ENCODE measurements at places on chromosomes 13 and 19. TPM values are rescaled to one million over a fixed set of nuclear protein-coding genes. Genes with fewer than 3 reads are reported as not detected.

IFNL1 gene
- not detected for total RNA-seq

MZF1 gene
- total RNA-seq, result 32.4 TPM

NDUFA3 gene
- total RNA-seq, result 80.5 TPM

TNFRSF19 gene
- total RNA-seq, result 25.9 TPM

KIR2DL4 gene
- not detected for total RNA-seq

PRSS57 gene
- total RNA-seq, result not detected

OR7D2 gene
- not detected for total RNA-seq

NLRP4 gene
- total RNA-seq, result not detected

MIA gene
- 173 TPM for total RNA-seq

DNA sequence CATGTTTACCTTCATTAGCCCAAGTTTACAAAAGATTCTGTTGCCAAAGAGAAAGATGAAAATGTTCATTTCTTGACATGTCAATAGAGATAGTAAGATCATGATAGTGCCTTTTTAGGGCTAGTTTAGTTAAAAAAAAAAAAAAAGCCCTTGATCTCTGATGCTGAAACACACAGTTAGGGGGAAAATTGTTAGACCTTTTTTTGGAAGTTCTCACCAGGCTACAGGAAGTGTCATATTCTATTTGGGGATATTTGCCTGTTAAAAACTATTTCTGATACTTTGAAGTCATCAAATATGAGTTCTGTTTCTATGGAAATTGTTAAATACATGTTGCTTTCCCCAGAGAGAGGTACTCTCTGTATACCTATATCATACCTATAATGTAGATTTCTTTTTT, 21.6 kb downstream of the SLAIN1 start:
- DNase-seq, result no peak

DNA sequence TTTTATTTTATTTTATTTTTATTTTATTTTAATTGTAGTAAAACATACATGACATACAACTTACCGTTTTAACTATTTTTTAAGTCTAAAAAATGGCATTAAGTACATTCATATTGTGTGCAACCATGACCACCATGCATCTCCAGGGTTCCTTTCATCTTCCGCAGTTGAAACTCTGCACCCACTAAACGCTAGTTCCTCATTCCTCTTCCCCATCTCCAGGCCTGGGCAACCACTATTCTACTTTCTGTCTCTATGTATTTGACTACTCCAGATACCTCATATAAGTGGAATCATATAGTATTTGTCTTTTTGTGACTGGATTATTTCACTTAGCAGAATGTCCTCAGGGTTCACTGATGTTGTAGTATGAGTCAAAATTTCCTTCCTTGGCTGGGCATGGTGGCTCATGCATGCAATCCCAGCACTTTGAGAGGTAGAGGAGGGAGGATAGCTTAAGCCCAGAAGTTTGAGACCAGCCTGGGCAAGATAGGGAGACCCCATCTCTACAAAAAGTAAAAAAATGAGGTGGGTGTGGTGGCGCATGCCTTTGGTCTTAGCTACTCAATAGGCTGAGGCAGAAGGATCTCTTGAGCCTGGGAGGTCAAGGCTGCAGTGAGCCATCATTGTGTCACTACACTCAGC, 55.7 kb upstream of the ZNF507 start:
- no peak for DNase-seq

DNA sequence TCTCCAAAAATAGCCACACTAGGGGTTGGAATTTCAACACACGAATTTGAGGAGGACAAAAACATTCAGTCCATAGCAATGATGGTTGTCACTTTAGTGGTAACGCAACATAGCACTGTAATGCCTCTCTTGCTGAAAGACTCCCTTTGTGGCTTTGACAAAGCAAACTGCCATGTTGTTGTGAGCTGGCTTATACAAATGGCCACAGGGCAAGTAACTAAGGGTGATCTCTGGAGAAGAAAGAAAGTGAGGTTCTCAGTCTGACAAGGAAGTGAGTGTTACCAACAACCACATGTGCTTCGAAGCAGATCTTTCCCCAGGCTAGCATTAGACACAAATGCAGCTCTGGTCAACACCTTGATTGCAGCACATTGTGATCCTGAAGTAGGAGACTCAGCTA, 79.1 kb upstream of the PCDH17 start:
- DNase-seq, result no peak

DNA sequence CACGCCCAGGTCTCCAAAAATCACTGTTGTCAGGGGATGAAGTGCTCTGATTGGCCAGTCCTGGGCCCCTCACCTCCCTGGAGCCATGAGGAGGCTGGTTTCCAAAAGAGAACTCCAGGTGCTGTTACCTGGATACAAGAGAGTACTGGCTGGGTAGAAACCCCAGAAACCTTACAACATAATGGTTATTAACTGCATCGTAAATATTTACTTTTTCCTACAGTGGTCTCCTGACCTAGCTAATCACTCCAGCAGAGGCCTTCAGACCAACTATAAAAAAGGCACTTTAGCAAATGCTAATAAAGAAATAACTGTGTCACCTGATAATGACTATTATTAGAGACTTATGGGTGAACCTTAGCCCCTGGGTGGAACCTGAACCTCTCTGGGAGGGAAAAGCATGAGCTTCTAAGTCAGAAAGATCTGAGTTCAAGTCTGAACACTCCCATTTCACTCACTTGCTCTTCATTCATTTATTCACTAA, 1.5 kb upstream of the IGSF23 start:
- DNase-seq, result no peak

GRCh38 chr13:74101436-74101835, 32.8 kb downstream of the KLF12 start:
- no peak for DNase-seq

DNA sequence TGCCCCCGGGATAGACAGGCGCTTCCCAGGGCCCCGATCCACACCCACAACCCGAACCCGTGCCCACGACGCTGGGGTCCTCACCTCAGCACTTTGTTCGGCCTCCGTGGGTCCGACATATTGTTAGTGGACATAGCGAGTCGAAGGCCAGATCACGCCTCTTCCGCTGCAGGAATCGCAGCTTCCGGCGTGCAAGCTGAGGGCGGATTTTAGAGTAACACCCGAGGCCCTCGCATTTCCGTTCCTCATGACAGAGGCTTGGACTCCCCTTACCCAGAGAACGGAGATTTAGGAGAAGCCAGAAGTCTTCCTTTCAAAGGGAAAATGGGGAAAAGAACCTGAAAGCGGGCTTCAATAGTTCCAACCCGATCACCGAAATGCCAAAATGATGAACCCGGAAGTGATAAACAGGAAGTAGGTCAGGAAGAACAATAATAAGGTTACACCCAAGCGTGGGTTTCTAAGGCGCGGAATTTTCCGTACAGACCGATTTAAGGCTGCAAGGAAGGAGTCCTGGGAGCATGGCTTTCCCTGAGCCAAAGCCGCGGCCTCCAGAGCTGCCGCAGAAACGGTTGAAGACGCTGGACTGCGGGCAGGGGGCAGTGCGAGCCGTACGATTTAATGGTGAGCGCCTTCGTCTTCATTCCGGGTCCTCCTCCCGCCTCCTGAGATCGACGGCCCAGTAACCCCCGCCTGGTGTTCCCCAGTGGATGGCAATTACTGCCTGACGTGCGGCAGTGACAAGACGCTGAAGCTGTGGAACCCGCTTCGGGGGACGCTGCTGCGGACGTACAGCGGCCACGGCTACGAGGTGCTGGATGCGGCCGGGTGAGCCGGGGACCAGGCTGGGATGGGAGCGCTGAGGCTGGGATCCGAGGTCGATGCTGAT, 2.9 kb downstream of the WDR83 start:
- DNase-seq, result peak; percentile 88

GRCh38 chr13:95180513-95181245, 120.6 kb downstream of the ABCC4 start:
- DNase-seq, result no peak

DNA sequence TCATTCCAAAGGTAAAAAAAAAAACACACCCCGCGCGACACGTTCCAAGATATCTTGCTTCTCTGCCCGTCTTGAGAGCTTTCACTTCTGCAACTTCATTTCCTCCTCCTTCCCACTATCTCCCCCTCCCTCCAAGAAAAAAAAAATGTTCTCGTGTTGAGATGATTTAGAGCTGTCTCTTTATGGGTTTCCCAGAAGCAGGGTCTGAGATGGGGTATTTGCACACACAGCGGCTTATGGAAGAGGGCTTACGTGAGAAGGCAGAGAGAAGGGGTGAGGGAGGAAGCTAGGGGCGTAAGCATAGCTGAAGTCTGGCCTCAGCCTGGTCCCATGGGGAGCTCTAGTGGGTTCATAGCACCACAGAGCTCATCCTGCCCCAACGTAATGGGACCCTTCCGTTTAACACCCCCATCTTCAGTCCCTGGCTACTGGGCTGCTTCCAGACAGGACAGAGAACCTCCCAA, 31.3 kb upstream of the USE1 start:
- DNase-seq, result no peak

GRCh38 chr19:45866400-45867176, 2.5 kb downstream of the FOXA3 start:
- DNase-seq, result no peak

- DNase-seq, result no peak
These were observed 21.9 kb downstream of the UQCRFS1 start for GRCh38 chr19:29191005-29191404.

DNA sequence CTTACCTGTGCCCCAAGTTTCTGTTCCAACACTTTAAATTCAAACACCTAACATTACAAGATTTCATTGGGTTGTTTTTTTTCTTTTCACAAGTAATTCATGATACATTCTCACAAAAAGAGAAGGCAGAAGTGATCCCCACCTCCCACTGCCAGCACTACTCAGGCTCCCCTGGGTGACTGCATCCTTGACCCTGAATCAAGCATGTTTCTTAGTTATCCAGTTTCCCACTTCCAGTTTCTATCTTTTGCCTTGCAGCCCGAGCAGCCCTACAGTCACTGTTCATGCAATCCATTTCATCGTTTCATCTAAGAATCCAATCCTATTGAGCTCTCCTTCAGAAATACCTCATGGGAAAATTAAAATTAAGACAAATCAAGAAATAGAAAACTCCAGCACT, 61.4 kb downstream of the RNASEH2B start:
- DNase-seq, result no peak

DNA sequence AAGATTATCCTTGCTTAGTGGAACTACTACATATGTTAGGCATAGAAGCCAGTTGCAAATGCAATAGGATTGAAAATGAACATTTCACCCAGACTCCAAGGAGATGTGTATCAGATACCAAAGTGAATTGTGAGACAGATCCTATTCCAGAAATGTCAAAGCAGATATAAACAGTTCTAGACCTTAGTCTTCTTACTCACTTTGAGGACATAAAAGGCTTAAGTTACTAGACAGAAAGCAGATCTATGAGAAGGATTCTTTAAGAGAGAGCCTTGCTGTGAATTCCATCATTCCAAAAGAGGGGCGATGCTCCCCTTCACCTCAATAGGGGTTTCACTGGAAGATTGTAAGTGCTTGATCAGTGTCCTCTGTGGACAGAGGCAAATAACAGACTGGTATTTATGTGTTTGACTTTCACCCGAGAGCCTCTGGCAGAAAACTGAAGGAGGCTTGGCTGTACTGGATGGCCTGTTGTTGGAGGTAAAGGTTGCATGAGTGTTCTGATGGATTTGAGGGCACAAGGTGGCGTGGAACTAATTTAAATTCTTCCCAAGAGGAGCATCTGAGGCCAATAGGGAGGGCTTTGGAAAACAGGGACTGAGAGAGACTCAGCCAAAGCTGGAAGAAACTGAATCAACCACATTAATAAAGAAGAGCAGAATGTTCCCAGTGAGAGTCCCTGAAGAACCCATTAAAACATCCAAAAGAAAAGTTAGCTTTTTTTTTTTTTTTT, 194.8 kb downstream of the DCLK1 start:
- no peak for DNase-seq

GRCh38 chr19:4693471-4694121, 23.5 kb upstream of the MYDGF start:
- DNase-seq, result no peak

All from sciatic nerve (tissue), 2 donors.